Epithelial cell of prostate (primary cell): ENCODE measurements at places on chromosomes 3 and 15.

GRCh38 chr15:90203922-90204321 lies 2.8 kb downstream of the SEMA4B start:
- DNase-seq = no peak

- DNase-seq = no peak
Measured at GRCh38 chr3:188503647-188504046, 349.7 kb downstream of the LPP start.

DNA sequence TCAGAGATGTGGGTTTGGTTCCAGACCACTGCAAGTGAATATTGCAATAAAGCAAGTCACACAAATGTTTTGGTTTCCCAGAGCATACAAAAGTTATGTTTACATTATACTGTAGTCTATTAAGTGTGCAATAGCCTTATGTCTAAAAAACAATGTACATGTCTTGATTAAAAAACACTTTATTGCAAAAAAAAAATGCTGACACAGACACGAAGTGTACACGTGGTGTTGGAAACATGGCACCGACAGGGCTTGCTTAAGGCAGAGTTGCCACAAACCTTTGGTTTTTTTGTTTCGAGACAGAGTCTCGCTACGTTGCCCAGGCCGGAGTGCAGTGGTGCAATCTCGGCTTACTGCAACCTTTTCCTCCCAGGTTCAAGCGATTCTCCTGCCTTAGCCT lies 50.1 kb downstream of the RAB11A start:
- DNase-seq = no peak

GRCh38 chr15:90212221-90213098 lies 11.3 kb downstream of the SEMA4B start:
- peak; percentile 82 for DNase-seq
